Omental fat pad (tissue), 4 donors: ENCODE measurements at places on chromosomes 13 and 19. TPM values are rescaled to one million over a fixed set of nuclear protein-coding genes. Genes with fewer than 3 reads are reported as not detected.

DNA sequence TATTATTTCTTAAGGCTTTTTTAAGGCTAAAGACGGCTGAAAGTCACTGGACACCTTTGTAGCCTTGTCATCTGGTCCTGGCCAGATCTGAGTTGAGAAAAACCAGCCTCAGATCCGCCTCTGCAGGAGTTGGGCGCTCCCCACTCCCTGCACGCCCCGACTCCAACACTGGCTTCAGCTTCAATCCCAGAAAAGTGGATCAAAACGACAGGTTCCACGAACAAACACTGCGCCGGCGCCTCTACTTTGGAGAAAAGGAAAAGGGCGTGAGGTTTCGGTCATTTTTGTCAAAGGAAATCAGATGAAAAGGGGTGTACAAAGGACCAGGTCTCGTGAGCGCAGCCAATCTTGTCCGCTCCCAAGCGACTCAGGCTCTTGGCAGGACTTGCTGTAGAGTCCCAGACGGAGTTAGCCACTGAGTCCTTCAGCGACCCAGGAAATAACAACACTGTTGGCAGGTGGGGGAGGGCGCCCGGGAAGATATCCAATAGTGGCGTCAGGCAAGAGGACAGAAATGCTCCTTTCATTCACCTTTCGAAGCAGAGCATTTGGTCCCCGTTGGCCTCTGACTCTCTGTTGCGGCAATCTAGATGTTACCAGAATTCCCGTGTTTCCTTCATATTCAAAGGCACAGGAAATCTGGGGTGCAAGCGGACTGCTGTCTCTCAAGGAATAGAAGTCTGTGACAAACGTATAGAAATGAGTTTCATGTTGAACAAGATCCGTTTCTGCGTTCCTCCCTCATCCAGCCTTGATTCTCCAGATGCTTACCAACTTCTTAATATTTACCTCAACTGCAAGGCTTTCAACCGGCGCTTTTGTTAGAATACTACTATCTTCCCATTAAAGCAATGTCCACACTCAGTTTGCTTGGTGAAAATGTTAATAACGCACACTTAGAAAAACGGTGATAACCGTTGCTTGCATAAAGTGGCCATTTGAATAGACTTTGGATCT is 1.8 kb upstream of the CCNA1 start:
- DNase-seq: no peak

- no peak for DNase-seq
Measured at GRCh38 chr13:43850873-43851272, 28.7 kb downstream of the CCDC122 start.

- no peak for DNase-seq
Measured at GRCh38 chr13:108407495-108407894, 138.0 kb downstream of the TNFSF13B start.

DNA sequence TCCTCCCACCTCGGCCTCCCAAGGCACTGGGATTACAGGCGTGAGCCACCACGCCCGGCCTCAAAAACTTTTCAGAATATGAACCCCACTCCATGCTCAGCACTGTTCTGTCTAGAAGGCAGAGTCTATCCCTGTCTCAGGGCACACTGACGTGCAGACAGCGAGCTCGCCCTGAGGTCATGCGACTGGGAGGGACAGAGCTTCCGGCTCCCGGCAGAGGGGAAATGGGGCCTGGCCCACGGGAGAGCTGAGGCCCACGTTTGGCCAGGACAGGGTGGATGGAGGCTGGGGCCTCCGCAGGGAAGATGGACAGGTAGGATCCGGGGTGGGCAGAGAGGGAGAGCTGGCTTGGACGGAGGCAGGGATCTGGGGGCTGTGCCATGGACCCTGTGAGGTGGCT is 2.8 kb upstream of the AZU1 start:
- DNase-seq: no peak

DNA sequence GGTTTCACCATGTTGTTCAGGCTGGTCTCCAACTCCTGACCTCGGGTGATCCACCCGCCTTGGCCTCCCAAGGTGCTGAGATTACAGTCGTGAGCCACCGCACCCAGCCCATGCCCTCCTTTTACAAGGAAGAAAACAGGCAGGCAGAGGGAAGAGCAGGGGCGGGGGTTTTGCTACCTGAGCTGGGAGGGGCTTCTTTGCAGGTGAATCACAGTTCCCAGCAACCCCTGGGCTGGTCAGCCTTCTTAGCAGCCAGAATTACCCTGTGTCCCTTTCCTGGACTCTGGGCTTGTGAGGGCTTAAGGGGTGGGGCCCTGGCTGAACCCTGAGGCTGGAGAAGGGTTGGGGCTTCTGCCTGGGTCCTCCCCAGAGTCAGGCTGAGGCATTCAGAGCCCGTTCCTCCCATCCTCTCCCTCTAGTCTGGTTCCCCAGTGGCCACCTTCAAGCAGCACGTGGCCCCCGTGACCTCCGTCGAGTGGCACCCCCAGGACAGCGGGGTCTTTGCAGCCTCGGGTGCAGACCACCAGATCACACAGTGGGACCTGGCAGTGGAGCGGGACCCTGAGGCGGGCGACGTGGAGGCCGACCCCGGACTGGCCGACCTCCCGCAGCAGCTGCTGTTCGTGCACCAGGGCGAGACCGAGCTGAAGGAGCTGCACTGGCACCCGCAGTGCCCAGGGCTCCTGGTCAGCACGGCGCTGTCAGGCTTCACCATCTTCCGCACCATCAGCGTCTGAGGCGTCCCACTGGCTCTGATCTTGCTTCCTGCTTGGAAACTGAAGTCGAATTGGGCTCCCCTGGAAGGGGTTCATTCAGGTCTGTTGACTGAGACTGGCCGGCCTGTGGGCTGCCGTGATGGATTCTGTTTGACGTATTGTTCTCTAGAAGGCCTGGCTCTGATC is 2.8 kb upstream of the KCNJ14 start:
- no peak for DNase-seq

- no peak for DNase-seq
Measured at GRCh38 chr13:112487127-112487517, 100.8 kb downstream of the TUBGCP3 start.

DNA sequence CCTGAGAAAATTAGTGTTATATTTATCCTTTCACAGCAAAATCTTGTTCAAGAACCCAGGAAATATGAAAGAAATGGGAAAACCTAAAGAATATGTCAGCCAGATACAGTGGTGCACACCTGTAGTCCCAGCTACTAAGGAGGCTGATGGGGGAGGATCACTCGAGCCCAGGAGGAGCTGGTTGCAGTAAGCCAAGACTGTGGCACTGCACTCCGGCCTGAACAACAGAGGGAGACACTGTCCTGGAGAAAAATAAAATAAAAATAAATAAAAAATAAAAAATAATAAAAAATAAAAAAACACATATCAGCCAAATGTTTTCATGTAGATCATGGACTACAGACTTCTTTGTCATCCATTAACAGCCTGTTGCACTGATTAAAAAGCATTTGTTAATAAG is 244.8 kb upstream of the KLHL1 start:
- DNase-seq: no peak

DNA sequence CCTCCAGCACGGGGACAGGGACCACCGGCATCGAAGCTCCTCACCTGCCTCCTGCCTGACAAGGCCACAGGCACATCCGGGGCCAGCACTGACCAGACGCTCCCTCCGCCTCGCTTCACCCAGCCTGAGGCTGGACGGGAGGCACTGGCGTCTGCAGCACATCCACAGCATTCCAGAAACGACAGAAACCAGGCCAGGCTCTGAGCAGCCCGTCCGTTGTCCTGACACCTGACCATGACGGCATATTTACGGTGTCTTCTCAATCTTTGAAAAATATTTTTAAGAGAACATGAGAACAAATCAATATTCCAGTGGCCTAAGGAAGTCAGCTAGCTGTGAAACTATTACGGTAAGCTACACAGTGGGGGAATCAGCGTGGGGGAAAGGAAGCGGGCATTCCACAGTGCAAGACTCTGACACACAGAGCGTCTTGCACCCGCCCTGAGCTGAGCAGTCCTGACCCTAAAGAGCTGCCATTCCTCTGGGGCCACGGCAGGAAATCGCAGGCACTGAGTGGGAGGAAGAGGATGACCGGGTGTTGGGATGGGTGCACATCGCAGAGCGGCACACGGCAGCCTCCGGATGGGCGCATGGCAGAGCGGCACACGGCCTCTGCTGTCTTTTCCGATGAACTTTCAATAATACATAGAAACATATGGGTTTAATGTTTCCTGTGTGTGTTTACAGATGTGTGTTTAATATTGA is 26.8 kb downstream of the RASA3 start:
- DNase-seq: peak; percentile 6

GRCh38 chr13:92864584-92865284 is 361.9 kb upstream of the GPC6 start:
- no peak for DNase-seq

Gene CYP2B6
- total RNA-seq: not detected

Gene ZNF564
- total RNA-seq: 16.1 TPM

Gene KLHL1
- total RNA-seq: not detected

Gene TMEM145
- not detected for total RNA-seq
